ENCODE measurements at places on chromosomes 6 and 20. TPM values are rescaled to one million over a fixed set of nuclear protein-coding genes. Genes with fewer than 3 reads are reported as not detected.

The PCMT1 gene
- total RNA-seq: 115 TPM

The RHAG gene
- total RNA-seq: not detected

The MOG gene
- total RNA-seq: not detected

The PHACTR1 gene
- 2.6 TPM for total RNA-seq

The SOX18 gene
- 0.70 TPM for total RNA-seq

The SLC52A3 gene
- total RNA-seq: not detected

The DAAM2 gene
- total RNA-seq: 4.8 TPM

The FOXS1 gene
- total RNA-seq: not detected

The MYLK2 gene
- 1.2 TPM for total RNA-seq

The FAM162B gene
- 0.81 TPM for total RNA-seq

The FAM83C gene
- not detected for total RNA-seq

DNA sequence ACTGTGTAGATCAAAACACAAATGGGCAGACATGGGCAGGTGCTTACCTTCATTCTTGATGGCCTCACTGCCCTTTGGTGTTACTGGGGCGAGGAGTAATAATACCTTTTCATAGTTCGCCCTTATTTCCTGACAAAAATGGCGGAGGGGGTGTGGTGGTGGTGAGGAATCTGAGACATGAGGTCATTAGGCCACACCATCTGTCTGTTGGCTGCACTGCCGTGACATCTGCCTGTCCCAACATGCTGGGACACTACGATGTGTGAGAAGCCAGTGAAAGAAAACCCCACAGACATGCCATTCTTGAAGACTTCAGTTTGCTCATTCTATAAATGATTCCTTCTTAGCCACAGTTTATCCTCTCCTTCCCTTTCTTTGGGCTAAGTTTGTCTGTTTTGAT lies 13.4 kb upstream of the MAPRE1 start:
- DNase-seq: no peak

DNA sequence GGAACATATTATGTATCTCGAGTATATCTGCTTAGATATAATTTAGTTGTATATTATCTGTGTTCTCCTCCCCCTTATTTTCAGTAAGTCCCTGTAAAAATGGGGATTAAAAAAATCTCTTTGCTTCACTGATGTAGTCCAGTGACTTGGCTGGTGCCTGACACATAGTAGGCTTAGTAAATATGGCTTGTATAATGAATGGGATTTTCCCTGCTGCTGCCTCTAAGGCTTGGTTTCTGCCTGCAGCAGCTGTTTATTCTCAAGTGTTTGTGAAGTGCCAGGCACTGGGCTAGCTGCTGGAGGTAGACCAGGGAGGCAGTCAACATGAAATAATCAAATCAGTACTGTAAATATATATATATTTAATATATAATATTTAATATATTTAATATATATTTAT lies 1.6 kb upstream of the ZFP64 start:
- DNase-seq: no peak

- DNase-seq: no peak
These were observed 232.9 kb upstream of the SASH1 start for GRCh38 chr6:148109732-148110131.

GRCh38 chr6:134296762-134297161 lies 21.1 kb downstream of the SGK1 start:
- no peak for DNase-seq

GRCh38 chr6:146898069-146898887 lies 299.5 kb downstream of the ADGB start:
- no peak for DNase-seq

DNA sequence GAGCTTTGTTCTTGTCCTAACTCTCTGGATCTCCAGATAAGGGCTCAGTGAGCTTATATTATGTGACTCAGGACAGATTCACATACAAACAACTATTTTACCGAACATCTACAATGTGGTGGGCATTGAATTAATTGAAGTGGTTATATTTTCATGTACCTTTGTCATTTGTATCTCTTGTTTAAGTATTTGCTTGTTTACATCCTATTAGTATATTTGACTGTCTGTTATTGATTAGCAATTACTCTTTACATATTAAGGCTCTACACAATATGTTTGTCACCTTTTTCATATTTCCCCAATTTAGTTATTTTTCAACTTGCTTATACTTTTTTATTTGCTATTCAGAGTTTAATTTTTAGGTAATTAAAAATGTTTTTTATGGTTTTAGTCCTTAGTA lies 222.4 kb downstream of the TFAP2C start:
- DNase-seq: no peak

GRCh38 chr6:148244217-148244935 lies 98.3 kb upstream of the SASH1 start:
- no peak for DNase-seq

DNA sequence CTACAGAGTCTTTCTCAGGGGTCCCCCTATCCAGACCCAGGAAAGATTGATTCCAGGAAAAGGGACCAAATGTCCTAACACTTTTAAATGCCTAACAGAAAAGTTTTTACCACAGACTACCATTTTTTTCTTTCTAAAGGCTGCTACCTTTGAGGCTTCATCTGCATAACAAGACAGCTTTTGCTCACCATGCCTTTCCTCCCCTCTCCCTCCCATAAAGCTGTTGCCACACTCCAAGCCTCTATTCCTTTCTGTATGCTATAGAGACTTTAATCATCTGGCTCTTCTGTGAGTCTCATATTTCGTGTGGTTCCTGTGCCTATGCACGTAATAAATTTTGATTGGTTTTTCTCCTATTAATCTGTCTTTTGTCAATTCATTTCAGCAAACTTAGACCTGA lies 26.0 kb upstream of the LIN28B start:
- no peak for DNase-seq

DNA sequence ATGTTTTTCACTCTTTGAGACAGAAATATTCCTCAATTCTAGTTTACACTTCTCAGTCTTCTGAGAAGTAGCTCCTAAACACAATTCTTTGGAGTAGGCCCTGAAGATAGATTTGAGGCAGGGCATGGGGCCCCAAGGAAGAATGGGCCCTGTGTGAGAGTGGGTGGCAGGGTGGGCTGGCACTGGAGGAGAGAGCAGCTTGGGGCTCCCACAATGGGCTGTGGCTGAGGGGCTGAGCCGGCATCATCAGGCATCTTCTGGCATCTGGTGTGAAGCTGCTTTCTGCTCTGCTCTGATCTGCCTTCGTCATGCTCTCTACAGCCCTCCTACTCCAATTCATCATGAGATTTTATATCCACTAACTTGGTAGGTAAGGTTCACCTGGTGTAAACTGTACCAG lies 88.2 kb downstream of the CDH26 start:
- DNase-seq: no peak

DNA sequence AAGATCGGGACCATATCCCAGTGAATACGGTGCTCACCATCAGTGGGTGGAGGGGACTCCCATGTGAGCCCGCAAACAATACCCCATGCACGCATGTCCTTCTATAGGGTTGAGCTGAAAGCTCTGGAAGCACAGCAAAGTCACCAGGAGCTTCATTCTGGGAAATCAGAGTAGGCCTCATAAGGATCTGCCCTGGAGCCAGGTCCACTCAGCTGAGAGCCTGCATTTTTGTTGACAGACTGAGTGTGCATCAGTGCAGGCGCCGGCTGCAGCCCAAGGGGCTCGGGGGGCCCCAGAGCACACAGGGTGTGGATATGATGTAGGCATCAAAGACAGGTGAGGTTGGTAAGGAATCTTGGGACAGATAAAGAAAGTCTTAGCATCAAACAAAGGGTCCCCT lies 79.8 kb upstream of the CD93 start:
- DNase-seq: no peak

DNA sequence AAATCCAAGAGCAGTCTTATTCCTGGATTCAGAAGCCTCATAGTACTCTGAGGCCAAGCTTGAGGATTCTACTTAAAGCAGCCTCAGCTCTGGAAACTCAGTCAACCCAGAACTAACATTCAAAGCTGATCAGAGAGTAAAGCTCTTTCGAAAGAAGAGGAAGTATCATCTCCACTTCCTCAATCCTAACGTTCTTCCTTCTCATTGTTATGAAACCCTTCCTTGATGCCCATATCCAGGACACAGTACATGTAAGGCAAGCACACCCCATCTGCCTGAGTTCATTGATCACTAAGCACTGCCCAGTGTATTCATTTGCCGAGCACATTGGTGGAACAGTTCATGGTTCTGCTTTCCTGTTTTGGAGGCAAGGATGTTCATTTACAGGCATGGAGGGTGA lies at the start of gene IPCEF1:
TSS of gene IPCEF1 (minus strand) at position 114 of the 400 bp plus-strand sequence. CDS start 90,856 bp downstream, outside the sequence.
- DNase-seq: no peak

- no peak for DNase-seq
These were observed 262.4 kb downstream of the ERMARD start for GRCh38 chr6:170013815-170014214.

- no peak for DNase-seq
These were observed 60.2 kb downstream of the NOL4L start for GRCh38 chr20:32524829-32525501.

GRCh38 chr6:53432318-53433161 lies 83.8 kb upstream of the ELOVL5 start:
- no peak for DNase-seq

- DNase-seq: peak; percentile 18
These were observed 208.8 kb upstream of the SUPT3H start for GRCh38 chr6:45586216-45587171.

- no peak for DNase-seq
These were observed 88.5 kb downstream of the DTD1 start for GRCh38 chr20:18676396-18676795.

DNA sequence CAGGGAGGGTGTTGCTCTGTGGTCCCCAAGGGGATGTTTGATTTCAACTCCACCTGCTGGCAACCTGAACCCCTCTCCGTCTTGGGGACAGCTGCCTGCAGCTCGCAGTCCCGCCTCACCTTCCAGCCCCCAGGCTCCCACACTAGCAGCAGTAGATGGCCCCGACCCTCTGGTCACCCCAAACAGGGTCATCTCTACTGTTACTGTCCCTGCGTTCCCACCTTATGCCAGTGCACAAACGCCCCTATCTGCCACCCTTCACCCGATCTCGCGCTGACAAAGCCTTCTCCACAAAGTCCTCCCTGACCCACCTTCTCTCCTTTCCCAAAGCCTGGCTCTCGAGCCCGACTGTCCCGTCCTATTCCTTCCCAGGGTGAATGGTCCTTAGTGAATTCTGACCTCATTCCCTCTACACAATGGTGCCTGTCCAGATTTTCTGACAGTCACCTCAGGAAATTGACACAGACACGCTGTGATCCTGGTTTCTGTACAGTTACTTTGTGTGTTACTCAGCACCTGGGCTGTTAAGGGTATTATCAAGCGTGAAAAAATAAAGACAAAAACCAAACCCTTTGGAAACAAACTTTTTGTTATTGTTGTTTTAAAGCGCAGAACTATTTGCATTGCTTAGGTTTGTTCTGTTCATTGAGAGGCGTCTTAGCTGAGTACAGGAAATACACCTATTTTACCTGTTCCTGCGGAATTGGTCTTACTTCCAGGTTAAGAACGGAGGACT lies 728 bp downstream of the FUT9 start:
- DNase-seq: no peak

DNA sequence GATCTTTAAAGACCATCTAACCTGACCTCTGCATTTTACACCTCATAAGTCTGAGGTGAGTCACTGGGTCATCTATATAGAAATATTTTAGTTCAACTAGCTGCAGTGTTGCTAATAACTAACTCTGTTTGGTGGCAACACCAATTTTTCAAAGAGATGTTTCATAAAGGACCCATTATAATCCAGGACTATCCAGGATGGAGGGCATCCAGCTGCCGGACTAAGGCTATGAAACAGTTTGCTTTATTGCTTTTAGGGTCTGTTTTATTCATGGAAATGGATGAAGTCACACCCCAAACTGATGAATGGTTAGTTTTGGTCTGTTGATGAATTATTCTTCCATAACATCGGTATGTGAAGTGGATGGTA lies 204.2 kb upstream of the GMDS start:
- DNase-seq: no peak

GRCh38 chr6:163339466-163339865 lies 75.1 kb upstream of the QKI start:
- DNase-seq: no peak

- no peak for DNase-seq
These were observed 79.9 kb downstream of the ATXN1 start for GRCh38 chr6:16681260-16681873.

DNA sequence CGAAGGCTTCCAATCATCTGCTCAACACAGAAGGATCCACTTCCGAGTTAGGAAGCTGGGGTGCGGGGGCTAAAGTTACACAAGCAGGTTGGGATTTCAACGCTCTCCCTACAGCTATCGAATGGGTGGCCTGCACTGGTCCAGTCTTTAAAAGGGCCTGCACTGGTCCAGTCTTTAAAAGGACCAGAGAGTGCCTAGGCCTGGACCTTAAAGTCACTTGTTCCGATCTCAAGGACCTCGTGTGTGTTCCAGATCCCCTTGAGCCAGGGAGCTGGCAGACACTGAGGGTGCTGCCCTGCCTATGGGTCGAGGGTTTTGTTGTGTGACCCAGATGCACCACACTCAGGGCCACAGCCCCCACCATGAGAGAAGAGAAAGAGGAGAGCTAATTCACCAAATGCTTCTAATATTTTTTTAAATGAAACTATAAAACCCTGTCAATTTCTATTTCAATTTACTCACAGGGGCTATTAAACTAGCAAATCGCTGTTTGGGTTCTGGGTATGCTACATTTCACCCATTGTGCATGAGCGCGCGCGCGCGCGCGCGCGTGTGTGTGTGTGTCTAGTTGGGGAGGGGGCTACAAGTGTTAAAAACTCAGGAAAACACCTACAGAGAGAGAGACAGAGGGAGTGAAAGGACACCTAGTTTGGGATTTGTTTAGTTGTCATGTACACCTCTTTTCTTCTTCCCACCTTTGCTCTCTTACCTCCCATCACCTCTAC lies 7.5 kb downstream of the TFAP2B start:
- DNase-seq: no peak

DNA sequence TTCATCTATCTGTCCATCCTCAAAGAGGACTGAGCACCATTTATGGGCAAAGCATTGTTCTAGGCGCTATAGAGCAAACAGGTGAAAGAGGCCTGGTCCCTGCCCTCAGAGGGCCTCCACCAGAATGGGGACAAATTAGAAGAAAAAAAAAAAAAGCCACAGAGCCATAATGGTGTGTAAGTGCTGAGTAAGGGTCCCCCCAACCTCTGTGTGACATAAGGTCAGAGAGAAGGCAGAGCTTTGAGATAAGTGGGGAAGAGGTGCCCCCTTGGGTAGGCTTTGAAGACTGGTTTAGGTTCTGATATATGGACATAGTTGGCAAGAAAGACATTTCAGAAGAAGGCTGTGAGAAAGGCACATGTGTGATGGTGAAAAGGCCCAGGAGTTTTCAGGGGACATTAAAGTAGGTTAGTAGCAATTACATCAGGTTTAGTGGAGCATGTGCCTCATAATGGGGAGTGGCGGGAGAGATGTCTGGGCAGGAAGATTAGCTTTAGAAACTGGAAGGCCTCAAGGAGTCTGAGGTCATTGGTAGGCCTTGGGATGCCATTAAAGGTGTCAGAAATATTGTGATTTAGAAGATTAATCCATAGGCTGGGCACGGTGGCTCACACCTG lies 15.3 kb upstream of the ZBTB9 start:
- no peak for DNase-seq

GRCh38 chr6:137890983-137891537 lies 24.0 kb downstream of the TNFAIP3 start:
- no peak for DNase-seq

DNA sequence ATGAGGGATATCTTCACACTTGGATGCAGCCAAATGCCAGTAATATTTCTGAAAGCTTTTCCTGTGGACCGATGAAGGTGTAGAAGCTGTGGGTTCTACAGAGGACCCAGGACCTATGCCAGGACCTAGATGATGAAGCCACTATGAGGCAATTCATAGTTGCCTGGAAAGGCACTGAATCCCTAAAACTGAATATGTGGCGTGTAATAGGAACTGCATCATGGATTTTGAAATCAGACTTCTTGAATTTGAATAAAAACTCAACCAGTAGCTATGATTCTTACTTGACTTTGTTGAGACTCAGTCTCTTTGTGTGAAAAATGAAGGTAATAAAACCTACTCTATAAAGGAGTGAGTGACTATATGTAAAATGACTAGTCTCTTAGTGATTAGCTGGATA lies 89.9 kb upstream of the SGK1 start:
- DNase-seq: no peak
